ENCODE measurements at places on chromosomes 1 and 21.

GRCh38 chr1:5296557-5297179, 642.3 kb downstream of the AJAP1 start:
- DNase-seq = no peak

- DNase-seq = no peak
These were observed 923 bp upstream of the IFNGR2 start for GRCh38 chr21:33402001-33402979.

GRCh38 chr1:49102752-49103151, 326.1 kb upstream of the BEND5 start:
- peak; percentile 16 for DNase-seq

DNA sequence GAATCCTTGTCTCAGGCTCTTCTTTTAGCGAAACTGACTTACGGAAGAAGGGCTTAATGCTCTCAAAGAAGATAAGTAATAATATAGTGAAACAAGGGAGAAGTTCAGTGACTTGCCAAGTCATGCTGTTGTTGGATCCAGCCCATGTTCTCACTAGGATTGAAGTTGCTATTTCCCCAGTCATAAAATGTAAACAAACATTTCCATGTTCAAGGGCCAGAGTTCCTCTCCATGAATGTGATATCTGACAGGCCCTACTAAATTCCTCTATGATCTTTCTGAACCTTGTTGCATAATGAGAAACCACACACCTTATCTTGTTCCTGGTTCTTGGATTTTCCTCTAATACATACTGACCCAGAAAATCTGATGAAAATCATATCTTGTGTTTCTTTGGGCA, 876.5 kb upstream of the B3GALT2 start:
- DNase-seq = no peak

- peak; percentile 17 for DNase-seq
These were observed 711.2 kb downstream of the KCNT2 start for GRCh38 chr1:195897076-195897475.

DNA sequence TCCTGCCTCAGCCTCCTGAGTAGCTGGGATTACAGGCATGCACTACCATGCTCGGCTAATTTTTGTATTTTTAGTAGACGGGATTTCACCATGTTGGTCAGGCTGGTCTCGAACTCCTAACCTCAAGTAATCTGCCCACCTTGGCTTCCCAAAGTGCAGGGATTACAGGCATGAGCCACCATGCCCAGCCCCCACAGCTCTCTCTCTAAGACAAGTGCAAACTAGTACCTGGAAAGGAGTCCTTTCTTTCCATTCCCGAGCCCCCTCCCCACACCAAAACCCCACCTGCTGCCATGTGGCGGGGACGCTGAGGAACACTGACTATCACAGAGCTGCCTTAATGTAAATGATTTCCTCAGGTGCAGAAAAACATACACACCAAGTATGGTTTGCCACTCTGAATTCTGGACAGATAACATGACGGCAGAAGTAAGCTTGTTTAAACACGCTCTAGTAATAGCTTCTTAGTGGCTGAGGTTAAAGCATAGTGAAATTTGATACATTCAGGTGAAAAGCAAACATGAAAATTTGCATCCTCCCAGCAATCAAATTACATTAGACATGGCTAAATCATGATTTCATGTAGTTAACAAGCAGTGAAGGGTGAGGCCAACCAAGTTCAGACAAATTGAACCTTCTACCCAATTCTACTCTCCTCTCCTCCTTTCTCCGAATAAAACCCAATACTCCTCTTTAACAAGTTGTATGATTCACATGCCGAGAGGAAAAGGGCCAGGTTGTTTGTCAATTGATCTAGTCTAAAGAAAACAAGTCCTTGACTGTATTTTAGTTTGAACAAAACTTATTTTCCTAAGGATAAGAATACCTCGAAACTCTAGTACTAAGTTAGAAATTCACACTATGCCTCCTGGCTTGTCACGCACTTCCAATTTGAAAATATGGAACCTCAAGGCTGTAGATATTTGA, 19.8 kb downstream of the ERRFI1 start:
- DNase-seq = peak; percentile 93

DNA sequence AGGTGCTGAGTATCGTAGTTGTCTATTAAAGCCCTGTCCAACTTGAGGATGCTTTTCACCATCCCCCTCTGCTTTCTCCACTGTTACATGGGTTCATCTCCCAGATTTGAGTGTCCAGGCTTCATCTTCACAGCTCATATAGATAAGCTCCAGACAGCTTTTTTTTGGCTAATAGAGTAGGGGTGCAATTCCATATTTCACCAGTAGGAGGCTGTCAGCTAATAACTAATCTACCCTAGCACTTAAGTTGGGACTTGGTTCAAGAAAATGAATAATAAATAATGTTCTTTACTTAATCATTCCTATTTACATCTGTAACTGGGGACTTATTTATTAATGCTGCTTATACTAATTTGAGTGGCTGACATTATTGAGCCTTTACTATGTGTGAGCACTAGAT, 124.5 kb downstream of the IGSF21 start:
- DNase-seq = no peak

GRCh38 chr1:13536571-13536970, 22.8 kb upstream of the LRRC38 start:
- no peak for DNase-seq

- DNase-seq = peak; percentile 45
These were observed 2.5 kb downstream of the BACE2 start for GRCh38 chr21:41170442-41170841.

DNA sequence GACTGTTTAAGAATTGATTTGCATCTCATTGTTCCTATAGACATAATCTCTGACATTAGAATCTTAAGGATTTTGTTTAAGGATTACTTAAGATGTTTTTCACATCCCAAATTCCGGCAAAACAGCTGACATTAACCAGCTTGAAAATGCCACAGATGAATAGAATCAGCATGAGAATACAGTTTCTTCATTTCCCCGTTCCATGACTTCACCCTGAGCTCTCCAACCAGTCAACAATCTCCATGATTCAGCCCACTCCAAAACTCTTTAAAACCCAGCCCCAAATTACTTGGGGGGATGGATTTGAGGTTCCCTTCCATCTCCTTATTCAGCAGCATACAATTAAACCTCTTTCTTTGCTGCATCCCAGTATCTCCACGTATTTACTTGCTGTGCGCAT, 201.0 kb downstream of the LYPLAL1 start:
- DNase-seq = no peak

DNA sequence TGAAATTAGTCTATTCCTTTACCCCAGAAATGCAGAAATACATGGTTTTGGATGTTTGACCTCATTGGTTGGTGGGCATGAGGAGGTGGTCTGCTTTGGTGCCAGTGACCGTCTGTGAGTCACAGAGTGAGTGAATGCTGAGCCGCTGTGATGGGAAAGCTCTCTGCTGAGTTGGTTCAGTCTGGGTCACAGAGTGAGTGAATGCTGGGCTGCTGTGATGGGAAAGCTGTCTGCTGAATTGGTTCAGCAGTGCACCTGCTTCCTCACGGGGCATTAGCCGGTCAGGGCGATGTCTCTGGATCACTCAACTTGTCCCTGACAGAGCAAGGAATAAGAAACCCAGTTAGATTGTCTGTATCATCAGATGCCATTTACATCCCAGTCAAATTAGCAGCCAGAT, 40.8 kb downstream of the ADARB1 start:
- no peak for DNase-seq

- DNase-seq = no peak
These were observed 128.2 kb downstream of the APP start for GRCh38 chr21:26042181-26042876.

GRCh38 chr21:30935121-30935888, 53.9 kb upstream of the KRTAP11-1 start:
- no peak for DNase-seq

GRCh38 chr1:202852163-202852904, 36.6 kb downstream of the RABIF start:
- no peak for DNase-seq

Measured in foreskin keratinocyte (primary cell).